ENCODE measurements at places on chromosomes 7 and 10.

GRCh38 chr7:16171928-16172327 is 249.4 kb downstream of the CRPPA start:
- no peak for DNase-seq

- DNase-seq = no peak
Measured at GRCh38 chr10:9243941-9244411, 1189.5 kb downstream of the GATA3 start.

DNA sequence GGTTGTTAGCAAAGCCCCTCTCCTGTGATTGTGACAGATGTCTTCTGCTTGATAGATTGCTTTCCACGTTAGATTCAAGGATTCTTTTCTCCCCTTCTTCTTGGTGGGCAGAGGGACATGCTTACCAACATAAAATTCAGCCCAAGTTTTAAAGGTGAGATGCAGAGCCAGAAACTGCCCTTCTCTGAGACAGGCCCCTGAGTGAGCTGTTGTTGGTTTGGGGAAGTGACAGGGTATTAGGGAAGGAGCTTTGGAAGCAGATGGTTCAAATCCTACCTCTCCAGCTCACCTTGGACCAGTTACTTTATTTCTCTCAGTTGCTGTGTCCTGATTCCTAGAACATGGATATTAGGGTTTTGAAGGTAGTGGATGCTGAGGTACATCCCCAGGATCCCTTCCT is 53.0 kb downstream of the SORCS3 start:
- no peak for DNase-seq

GRCh38 chr7:45685619-45686240 is 111.6 kb downstream of the ADCY1 start:
- DNase-seq = no peak

- DNase-seq = no peak
Measured at GRCh38 chr7:145143685-145144084, 307.8 kb upstream of the TPK1 start.

DNA sequence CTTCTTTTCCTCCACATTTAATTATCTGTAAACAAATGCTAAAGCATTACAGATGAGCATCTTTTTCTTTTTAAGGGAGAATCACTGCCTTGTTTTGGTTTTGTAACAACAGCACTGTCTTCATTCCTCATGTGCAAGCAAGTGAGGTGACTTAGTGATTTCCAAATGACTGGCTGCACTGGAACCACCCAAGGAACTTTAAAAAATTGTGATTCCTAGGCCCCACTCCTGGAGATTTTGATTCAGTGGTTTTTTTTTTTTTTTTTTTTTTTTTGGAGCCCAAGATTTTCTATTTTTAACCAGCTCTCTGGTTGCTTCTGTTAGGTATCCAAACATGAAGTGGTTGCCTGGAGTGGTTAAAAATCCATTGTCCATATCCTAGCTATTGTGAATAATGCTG is 176.2 kb downstream of the LRMDA start:
- no peak for DNase-seq

- DNase-seq = no peak
Measured at GRCh38 chr10:71921324-71922027, 42.7 kb upstream of the CHST3 start.

- DNase-seq = no peak
Measured at GRCh38 chr10:74704629-74705357, 121.6 kb upstream of the KAT6B start.

GRCh38 chr7:74023092-74023536 is 4.9 kb upstream of the ELN start:
- no peak for DNase-seq

DNA sequence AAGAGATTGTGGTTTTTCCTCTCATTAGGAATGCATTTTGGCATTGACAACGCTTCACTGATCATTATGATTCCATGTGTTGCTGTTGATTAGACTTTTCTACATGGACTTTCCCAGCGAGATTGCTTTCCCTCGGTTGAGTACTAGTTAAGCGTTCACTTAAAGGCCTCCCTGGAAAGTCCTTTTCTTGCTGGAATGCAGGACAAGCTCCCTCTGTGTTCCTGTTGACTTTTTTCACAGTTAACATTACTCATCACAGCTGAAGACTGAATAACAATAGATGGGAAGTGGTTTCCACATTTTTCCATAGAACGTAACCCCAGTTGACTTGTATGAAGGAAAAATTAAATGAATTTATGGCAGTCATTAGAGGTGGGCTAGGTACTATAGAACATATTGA is 2.6 kb upstream of the CAV1 start:
- no peak for DNase-seq

DNA sequence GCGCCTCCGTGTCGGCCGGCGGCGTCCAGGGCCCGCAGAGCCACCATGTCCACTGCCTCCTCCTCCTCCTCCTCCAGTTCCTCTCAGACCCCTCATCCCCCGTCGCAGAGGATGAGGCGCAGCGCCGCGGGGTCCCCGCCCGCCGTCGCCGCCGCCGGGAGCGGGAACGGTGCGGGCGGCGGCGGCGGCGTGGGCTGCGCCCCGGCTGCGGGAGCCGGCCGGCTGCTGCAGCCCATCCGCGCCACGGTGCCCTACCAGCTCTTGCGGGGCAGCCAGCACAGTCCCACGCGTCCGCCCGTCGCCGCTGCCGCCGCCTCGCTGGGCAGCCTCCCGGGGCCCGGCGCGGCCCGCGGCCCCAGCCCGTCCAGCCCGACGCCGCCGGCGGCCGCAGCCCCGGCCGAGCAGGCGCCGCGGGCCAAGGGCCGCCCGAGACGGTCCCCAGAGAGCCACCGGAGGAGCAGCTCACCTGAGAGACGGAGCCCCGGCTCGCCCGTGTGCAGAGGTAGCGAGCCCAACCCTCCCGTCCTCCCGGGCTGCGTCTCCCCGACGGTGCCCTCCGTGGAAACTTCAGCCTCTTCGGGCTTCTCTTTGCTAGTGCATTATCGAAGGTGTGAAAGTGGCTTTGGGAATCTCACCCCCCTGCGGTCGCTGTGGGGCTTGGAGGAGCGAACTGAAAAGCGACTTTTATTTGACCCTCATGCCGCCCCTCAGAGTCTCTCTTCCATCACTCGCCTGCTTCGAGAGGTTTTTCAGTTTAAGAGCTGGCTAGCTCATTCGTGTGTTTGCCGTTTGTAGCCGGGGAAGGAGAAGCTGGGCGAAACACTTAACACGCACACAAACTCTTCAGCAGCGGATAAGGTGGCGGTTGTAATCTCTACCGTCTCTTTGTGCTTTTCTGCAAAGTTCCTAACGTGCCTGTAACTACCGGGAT is 975 bp downstream of the GLCCI1 start:
- peak; percentile 35 for DNase-seq

- DNase-seq = no peak
Measured at GRCh38 chr7:120402801-120403200, 129.8 kb downstream of the KCND2 start.

GRCh38 chr7:25303281-25304181 is 75.2 kb upstream of the NPVF start:
- DNase-seq = no peak

- no peak for DNase-seq
Measured at GRCh38 chr7:115763347-115763746, 267.2 kb downstream of the TFEC start.

- no peak for DNase-seq
Measured at GRCh38 chr7:7104314-7104698, 78.0 kb upstream of the C1GALT1 start.

DNA sequence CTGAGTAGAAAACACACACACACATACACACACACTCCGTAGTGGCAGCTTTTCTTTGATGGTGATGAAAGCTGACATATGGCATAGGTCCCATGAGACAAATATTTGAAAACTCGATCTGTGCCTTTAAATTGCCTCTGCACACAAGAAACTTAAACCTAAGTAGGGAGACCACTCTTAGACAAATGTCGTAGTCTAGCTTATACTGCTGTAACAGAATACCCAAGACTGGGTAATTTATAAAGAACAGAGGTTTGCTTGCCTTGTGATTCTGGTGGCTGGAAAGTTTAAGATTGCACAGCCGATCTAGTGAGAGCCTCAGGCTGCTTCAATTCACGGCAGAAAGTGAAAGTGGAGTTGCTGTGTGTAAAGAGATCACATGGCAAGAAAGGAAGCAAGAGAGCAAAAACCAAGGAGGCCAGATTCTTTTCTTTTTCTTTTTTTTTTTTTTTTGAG is 489.4 kb upstream of the SORCS1 start:
- no peak for DNase-seq

DNA sequence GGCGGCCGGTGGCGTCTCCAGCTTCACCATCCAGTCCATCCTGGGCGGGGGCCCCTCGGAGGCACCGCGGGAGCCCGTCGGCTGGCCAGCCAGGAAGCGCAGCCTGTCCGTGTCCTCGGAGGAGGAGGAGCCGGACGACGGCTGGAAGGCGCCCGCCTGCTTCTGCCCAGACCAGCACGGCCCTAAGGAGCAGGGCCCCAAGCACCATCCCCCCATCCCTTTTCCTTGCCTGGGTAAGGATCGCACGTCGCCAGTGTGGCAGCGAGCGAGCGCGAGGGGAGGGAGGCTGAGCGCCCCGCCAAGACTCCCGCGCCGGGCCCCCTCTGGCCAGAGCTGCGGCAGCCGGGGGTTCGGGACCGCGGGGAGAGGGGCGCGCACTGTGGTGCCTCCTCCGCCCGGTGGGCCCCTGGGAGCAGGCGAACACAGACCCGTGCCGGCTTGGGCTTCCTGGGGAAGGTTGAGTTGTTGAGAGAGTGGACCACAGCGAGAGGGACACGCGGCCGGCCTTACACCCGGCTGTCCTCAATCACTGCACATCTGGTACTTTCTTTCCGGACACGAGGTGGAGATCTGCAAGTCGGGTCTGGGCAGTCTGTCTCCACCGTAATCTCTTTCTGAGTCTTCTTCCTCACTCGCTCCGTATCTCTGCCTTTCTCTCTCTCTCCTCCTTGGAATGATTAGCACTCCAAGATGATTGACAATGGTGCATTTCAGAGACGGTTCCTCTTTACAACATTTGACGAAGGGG is 652 bp downstream of the HMX2 start:
- no peak for DNase-seq

GRCh38 chr10:18155321-18155720 is 15.1 kb downstream of the CACNB2 start:
- no peak for DNase-seq

- DNase-seq = no peak
Measured at GRCh38 chr10:90856261-90856660, 1.6 kb downstream of the HTR7 start.

GRCh38 chr7:20236790-20237189 is 19.6 kb upstream of the MACC1 start:
- DNase-seq = no peak

Measured in activated T-cell treated with anti-CD3 and anti-CD28 coated beads for 24 hours (primary cell).